ENCODE measurements at places on chromosomes 3 and 15. TPM values are rescaled to one million over a fixed set of nuclear protein-coding genes. Genes with fewer than 3 reads are reported as not detected.

Gene SELENOT
- total RNA-seq, result 70.5 TPM

Gene GPR27
- total RNA-seq, result 5.5 TPM

Gene ERICH6
- total RNA-seq, result not detected

Gene IL17RB
- 0.22 TPM for total RNA-seq

Gene SNTN
- total RNA-seq, result not detected

Gene WDR5B
- 5.0 TPM for total RNA-seq

Gene TRIM71
- 0.05 TPM for total RNA-seq

Gene CYP11A1
- not detected for total RNA-seq

Gene GPR171
- total RNA-seq, result not detected

Gene RHOV
- 0.12 TPM for total RNA-seq

Gene KLHL6
- total RNA-seq, result not detected

Gene ASB14
- total RNA-seq, result not detected

Gene MAP2K5
- total RNA-seq, result 19.8 TPM

Gene SLC51A
- total RNA-seq, result not detected

Gene IGDCC3
- total RNA-seq, result 0.27 TPM

Gene AMIGO3
- total RNA-seq, result 0.35 TPM

Gene CHRNA3
- total RNA-seq, result not detected

Gene FMN1
- 4.8 TPM for total RNA-seq

Gene CSPG5
- 2.8 TPM for total RNA-seq

Gene SPSB4
- total RNA-seq, result 2.7 TPM

Gene BCHE
- total RNA-seq, result 1.6 TPM

Gene RBP2
- total RNA-seq, result not detected

Gene POLQ
- total RNA-seq, result 2.9 TPM

Gene PAK2
- 90.3 TPM for total RNA-seq

Gene PLXNA1
- total RNA-seq, result 98.2 TPM

All from chondrocyte (in vitro differentiated cells).